ENCODE measurements at places on chromosomes 12 and 14.

DNA sequence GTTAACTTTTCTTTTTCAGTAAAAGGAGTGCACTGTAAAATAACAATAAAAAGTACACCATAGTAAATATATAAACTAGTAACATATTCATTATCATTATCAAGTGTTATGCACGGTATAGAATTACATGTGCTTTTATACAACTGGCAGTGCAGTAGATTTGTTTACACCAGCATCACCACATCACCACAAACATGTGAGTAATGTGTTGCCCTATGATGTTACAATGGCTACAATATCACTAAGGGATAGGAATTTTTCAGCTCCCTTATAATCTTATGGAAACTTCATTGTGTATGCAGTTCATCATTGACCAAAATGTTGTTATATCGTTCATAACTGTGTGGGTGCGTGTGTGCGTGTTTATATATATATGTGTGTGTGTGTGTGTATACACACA is 23.5 kb upstream of the NEDD1 start:
- no peak for DNase-seq

- DNase-seq, result no peak
These were observed 103.7 kb downstream of the SCARB1 start for GRCh38 chr12:124759841-124760503.

GRCh38 chr14:50941151-50941550 is 3.1 kb downstream of the PYGL start:
- DNase-seq, result no peak

GRCh38 chr14:34331728-34332623 is 130.1 kb downstream of the SPTSSA start:
- peak; percentile 20 for DNase-seq

GRCh38 chr12:104513681-104514080 is 56.9 kb downstream of the CHST11 start:
- no peak for DNase-seq

GRCh38 chr12:90808568-90808967 is 146.4 kb downstream of the CCER1 start:
- DNase-seq, result no peak

- no peak for DNase-seq
These were observed 56.0 kb downstream of the RASSF3 start for GRCh38 chr12:64666054-64666914.

- DNase-seq, result no peak
These were observed 161.1 kb downstream of the PHETA1 start for GRCh38 chr12:111207761-111208160.

DNA sequence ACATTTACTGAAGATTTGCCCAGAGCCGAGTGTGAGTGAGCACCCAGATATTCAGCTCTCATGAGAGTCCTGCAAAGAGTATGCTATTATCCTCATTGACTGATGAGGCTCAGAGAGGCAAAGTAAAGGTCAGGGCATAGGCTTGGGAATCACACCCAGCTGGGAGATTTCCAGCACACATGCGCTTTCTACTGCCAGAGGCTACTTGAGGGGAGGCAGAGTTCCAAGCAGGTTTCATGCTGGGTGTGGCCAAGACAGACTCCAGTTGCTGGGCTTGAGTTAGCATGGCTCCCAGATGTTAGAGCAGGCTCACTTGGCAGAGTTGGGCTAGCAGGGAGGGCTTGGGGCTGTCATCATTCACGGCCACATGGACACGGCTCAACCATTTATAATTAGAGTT is 14.4 kb upstream of the FAM181A start:
- no peak for DNase-seq

- no peak for DNase-seq
These were observed 409.9 kb upstream of the SOX5 start for GRCh38 chr12:24359418-24359817.

DNA sequence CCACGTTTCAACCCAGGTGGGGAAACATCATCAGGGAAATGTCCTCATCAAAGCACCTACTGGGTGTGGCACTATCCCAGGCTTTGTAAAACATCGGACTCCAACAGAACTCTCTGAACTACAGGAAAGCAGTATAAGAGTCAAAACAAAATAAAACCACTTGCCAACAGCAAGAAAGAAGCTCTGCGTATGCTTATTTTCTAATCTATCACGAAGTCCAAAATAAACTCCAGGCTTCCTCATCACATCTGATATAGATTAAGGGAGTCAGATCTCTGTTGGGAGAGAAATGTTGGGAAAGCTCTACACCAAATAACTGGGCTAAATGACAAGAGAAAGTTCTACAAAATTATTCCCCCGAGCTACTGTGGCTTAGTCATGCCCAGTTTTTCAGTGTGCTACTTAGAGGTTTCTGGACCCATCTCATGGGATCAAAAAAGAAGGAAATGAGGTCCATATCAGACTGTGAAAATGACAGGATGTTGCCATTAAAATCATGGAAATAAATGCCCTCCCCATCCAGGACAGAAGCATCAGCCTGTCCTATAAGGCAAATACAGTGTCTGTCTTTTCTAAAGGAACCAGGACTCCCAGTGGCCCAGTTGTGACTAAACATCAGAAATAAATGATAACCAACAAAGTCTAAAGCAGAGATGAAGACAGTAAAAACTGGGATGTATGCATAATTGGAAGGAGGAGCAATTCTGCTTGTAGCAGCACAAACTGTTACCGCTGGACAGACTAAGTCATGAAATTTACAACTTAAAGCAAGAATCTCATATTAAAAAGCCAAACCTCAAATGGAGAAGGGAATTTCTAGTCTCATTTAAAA is 149.5 kb downstream of the STXBP6 start:
- DNase-seq, result no peak

DNA sequence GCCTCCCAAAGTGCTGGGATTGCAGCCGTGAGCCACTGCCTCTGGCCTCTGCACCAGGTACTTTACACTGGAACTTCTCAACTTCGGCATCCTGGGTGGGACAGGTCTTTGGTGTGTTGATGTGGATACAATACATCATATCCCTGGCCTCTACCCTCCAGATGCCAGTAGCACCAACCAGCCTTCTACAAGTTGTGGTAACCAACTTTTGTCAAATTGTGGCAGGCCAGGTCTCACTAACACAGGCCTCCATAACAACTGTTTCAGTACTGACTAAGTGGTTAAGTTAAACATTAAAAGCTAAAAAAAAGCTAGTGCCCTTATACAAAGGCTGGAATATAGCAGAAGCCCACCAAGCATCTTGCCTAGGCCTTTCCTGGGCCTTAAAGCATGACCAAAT is 232.9 kb downstream of the PCNX1 start:
- DNase-seq, result no peak

DNA sequence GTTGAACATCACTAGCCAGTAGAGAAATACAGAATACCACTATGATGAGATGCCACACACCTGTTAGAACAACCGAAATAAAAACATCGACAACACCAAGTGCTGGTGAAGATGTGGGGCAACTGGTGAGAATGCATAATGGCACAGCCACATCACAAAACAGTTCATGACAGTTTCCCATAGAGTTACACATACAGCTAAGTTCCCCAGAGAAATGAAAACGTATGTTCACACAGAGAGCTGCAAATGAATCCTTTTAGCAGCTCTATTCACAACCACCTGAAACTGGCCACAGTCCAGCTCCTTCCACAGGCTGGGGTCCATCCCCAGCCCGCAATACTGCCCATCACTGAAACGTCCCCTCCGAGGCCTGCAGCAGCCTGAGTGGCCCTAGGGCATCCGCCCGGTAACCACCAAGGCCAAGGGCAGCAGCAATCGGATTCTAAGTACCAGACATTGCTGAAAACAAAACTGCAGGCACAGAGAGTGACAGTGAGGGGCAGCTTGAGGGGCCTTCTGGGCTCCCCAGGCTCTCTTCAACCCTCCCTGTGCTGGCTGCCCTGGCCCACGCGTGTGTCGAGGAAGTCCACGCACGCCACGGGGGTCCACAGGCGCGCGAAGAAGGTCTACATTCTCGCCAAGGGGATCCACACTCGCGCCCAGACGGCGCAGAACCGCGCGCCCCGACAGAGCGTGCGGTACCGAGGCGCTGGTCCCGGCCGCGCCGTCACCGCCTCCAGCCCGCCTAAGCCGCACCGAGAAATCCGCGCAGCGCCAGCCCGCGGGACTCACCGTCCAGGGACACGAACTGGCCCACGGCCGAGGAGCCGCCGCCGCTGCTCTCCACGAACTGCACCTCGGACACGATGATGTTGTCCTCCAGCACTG is 903 bp downstream of the BRF1 start:
- DNase-seq, result no peak

DNA sequence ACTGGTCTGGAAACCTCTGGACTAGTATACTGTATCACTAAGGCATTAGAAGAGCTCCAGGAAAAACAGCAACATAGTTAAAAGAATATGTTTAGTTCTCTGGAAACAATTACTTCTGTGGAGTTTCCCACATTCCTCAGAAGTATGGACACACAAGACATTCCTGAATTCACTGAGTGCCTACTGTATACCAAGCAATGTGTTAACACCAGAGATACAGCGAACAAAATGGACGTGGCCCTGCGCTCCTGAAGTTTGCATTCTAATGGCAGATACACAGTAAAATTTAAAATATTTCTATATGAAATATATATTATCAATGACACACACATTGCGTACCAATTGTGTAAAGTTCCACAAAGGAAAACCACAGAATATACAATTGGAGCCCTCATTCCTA is 1.1 kb downstream of the ANGEL1 start:
- no peak for DNase-seq
